ENCODE measurements at places on chromosomes 2 and 18. TPM values are rescaled to one million over a fixed set of nuclear protein-coding genes. Genes with fewer than 3 reads are reported as not detected.

Gene MFF
- total RNA-seq = 99.1 TPM

Gene LHCGR
- 0.48 TPM for total RNA-seq

DNA sequence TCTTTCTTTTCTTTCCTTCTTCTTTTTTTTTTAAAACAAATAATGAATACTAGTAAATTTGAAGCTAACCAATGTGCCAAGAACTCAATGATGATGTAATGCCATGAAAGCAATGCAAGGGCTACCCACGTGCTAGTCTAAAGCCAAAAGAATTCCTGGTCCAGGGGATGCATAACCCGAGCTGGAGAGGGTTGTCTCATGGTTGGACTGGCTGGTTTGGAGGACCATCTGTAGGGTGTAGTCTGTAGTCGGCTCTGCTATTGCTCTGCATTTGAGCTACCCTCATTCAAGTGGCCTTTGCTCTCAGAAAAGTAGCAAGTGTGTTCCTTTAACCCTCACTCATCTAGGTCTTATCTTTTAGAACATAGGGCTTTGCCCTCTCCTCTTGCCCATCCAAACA, 469.6 kb upstream of the CELF4 start:
- no peak for DNase-seq

Gene CD302
- total RNA-seq = 58.1 TPM

GRCh38 chr2:98374958-98375570, 28.8 kb downstream of the CNGA3 start:
- DNase-seq = no peak

- no peak for DNase-seq
These were observed 166.4 kb upstream of the PXDN start for GRCh38 chr2:1910592-1911246.
